Muscle of back (tissue), 13 donors: ENCODE measurements at places on chromosomes 13 and 19.

DNA sequence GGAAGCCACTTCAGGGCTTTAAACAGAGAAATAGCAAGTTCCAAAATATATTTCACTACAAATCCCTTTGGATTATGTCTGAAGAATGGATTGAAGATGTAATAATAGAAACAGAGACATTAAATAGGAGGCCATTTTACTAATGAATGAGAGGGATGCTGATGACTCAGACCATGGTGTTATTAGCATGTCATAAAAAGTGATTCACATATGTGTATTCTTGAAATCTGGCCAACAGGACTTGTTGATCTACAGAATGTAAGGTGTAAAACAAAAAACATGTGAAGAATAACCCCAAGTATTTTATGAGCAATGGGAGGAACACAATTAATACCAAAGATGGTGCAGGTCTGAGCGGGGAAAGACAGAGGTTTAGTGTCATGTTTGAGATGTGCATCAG lies 873.7 kb downstream of the SLITRK5 start:
- no peak for DNase-seq

DNA sequence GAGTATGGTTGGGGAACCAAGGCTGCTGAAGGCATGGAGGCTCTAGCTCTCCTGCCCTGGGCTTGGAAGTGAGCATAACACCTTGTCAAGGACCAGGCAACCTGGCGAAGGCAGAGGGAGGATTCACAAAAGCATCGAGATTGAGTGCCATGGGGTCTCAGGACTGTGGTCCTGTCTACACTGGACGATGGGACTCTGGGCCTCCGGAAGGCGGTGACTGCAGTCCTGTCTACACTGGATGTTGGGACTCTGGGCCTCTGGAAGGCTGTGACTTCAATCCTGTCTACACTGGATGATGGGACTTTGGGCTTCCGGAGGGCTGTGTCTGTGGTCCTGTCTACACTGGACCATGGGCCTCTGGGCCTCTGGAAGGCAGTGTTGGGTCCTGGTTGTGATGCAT lies 290.4 kb downstream of the TEX29 start:
- DNase-seq, result no peak

GRCh38 chr13:29884671-29885430 lies 34.4 kb upstream of the UBL3 start:
- no peak for DNase-seq

DNA sequence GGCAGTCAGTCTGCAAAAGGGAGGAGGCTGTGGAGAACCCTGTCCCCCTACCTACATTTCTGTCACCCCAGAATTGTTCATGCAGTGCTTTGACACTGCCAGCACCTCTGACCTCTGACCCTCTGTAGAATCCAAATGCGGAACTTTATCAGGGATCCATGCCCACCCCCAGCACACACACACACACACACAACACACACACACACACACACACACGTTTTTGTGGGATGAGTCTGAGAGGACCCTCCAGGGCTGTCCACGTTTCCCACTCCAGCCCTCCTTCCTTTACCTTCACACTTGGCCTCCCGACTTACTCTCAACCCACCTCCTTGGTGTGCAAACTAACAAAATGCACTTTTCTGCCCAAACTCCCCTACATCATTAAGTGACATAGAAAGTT lies 42.3 kb upstream of the TSHZ3 start:
- no peak for DNase-seq

- DNase-seq, result no peak
Observed at GRCh38 chr19:40646743-40647254, 43.7 kb downstream of the NUMBL start.

DNA sequence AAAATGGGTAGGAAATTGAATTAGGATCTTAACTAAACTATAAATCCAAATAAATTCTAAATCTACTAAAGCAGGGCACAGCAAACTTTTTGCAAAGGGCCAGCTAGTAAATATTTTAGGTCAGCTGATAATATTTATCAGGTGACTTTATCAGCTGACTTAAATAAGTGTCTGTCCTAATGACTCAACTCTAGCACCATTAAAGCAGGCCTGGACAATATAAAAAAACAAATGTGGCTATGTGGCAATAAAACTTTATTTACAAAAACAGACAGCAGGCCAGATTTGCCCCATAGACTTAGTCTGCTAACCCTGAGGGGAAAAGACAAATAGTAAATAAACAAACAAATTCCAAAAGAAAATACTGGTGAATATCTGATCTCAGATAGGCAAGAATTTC lies 27.7 kb upstream of the DOCK9 start:
- no peak for DNase-seq
